ENCODE measurements at places on chromosomes 11 and 22.

DNA sequence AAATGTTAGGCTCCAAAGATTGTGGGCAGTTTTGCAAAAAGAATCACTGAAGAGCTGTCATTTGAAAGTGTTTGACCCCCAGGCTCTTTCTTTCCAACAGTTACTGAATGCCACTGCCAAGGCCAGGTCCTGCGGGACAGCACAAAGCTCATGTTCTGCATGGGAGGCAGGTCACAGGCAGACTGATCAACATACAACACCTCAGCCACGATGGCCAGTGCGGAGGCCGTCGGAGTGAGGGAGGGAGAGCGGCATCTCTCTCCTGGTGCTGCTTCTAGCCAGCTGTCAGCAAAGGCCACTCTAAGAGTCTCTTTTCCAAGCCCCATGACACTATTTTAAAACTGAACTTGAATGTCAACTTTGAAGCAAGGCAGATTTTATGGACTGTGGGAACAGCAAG is 49.9 kb downstream of the ARFGAP3 start:
- no peak for DNase-seq

GRCh38 chr22:42819412-42820044 is 37.5 kb downstream of the ARFGAP3 start:
- no peak for DNase-seq

DNA sequence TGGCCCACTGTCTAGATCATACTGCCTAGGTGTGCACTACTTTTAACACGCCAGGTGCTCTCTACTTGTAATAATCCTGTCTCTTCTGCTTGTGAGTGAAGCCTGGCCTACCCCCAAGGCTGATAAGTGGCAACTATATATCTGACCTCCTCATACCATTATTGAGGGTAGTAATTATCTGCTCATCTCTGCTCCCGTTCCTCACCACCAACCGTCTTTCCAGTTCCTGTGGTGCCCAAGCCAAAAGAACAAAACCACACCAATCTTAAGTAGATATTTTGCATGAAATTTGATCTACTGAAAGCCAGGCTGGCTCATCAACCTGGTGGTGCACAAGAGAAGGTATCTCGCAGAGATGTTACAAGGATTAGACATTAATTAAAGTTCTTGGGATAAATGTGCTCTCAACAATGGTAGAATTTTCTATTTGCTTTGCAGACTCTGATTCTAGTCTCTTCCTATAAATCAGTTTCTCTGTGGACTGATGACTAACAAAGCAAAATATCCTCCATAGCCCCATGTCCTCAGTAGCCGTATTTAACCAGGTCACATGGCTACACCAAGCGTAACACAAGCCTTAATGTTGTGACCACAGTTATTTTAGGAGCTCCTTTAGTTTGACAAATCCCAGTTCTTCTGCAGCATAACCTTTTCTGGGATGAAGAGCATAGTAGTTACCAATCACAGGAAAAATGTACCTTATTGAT is 267.2 kb downstream of the NTM start:
- no peak for DNase-seq

GRCh38 chr22:36362932-36363331 is 24.8 kb downstream of the MYH9 start:
- no peak for DNase-seq

GRCh38 chr22:50246242-50247175 is 1.7 kb upstream of the TUBGCP6 start:
- DNase-seq: no peak

DNA sequence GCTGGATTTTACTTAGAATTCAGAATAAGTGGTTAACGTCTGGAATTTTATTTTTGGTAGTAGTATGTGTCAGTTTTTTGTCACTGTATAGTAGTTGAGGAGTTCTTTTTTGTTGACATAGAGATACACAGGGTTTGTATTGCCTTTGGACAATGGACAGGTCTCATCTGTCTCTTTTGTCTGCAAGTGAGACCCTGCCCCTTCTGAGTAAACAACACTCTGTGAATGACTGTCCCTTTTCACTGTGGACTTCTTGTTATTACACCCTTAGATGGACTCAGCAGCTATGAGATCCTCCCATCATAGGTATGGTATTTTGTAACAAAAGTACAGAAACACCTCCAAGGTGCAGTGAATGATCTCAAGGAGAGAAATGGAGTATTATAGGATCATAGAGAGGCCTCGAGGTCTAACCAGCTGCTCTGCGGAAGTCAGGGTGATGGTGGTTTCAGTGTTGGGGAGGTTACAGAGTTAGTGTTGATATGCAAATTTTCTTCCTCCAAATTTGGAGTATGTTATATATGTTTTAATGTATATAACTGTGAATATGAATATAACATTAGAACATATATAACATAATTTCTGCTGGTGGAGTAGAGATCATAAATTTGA is 7.8 kb downstream of the PPP6R3 start:
- DNase-seq: no peak

DNA sequence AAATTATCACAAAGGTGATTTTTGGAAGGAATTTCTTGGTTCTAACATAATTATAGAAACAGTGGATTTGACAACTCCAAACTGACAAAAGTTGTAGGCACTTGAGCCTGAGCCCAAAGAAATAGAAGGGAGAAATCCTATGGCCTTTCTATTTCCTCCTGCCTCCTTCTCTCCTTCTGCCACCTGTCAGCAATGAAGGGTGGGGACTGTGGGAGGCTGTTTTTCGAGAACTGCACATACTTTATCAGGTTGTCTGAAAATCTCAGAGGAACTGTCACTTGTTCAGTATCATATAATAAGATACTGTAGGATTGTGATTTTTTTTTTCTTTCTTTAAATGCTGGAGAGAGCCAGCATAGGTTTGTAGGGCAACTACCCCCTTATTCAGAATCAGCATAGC is 187.9 kb upstream of the SESN3 start:
- no peak for DNase-seq

DNA sequence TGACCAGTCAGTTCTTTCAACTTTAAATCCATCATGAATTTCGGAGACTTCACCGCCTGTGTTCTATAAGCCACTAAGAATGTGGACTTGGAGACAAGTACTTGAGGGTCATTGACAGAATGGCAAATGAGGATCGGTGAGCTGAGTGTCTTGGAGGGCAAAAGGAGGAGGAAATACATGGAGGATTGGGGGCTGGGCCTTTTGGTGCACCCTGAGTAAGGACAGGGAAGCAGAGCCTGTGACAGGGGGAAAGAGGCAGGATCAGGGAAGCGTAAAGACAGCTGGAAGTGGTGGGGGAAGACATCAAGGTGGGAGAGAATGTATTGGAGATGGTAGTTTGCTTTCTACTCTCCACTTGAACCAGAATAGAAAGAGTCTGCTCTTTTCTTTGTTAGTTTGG is 70.4 kb upstream of the MTMR2 start:
- DNase-seq: no peak

DNA sequence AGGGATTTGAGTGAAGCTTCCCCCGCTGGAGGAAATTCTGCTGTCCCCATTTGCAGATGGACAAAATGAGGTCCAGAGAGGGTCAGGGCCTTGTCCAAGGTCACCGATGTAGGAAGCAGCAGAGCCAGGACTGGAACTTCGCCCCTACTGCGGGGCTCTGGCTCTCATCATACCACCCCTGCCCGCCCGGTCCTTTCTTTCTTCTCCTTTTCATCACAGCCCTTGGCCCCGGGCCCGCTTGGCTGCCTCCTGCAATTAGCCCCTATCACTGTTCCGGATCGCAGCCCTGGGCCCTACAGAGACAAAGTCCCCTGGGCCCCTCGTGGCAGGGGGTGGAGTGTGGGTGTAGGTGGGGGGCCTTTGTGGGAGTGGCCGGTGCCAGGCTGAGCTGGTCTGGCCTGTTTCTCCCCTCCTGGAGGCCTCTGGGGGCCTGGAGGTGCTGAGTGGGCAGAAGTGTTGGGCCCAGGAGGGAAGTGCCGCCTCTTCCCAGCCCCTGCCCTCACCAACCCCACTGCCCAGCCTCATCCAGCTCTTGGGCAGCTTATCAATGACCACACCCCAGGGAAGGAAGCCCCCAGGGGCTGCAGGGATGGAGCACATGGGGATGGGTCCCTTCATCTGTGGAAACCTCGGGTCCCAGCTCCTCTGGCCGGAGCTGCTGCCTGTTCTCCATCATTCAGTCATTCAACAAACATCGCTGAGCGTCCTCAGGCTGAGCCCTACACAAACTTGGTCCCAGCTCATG is 3.4 kb downstream of the EMID1 start:
- DNase-seq: no peak

- no peak for DNase-seq
Observed at GRCh38 chr11:117573326-117573725, 223.7 kb downstream of the DSCAML1 start.

DNA sequence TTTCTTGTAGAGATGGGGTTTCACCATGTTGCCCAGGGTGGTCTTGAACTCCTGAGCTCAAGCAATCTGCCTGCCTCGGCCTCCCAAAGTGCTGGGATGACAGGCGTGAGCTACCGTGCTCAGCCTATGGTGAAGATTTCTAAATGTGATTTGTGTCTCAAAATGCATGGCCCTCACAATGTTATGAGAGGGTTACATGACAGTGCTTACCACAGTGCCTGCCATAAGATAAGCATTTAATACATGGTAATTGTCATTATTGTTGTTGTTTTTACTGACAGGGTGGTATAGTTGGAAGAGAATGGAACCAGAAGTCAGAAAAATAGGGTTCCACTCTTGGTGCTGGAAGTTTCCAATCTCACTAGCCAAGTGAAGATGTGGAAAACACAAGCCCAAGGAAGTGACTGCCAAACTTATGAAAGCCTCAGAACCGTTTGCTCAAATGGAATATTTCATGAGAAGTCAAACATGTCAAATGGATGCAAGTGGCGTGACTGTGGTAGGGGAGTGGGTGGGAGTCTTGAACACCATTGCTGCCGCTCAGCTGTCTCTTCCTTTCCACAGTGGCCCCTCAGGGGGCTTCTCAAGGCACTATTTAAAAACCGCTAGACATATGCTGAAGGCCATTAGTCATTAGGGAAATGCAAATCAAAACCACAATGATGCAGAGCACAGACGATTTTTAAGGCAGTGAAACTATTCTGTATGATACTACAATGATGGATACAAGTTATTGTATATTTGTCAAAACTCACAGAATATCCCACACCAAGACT is 29.1 kb upstream of the LMO2 start:
- DNase-seq: no peak

DNA sequence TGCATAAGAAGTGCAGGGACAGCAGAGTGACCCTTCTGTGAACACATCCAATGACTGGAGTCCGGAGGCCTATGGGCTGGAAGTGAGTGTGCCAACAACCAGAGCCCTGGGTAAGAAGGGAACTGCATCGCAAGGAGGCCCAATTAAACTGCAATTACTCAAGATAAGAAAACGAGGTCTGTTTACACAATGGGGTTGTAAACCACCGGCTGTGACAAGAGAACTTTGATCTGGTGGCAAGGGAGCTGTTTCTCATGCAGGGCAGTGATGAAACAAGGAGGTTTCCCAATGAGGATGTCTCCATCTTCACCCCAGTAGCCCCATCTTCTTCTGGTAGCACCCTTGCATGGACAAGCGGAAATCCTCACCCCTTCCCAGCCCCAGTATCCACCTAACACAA is 21.5 kb downstream of the ETS1 start:
- no peak for DNase-seq

- no peak for DNase-seq
Observed at GRCh38 chr11:61985869-61986268, 18.4 kb upstream of the FTH1 start.

GRCh38 chr22:24427500-24428164 is at the start of gene ADORA2A:
ADORA2A (plus strand) TSS chr22:24427599; CDS start chr22:24433405, 5,806 bp downstream.
- DNase-seq: no peak

- DNase-seq: no peak
Observed at GRCh38 chr22:36355362-36355761, 32.4 kb downstream of the MYH9 start.

- no peak for DNase-seq
Observed at GRCh38 chr11:17932472-17932871, 80.4 kb downstream of the SERGEF start.

- no peak for DNase-seq
Observed at GRCh38 chr11:63908631-63909401, 8.1 kb downstream of the RCOR2 start.

DNA sequence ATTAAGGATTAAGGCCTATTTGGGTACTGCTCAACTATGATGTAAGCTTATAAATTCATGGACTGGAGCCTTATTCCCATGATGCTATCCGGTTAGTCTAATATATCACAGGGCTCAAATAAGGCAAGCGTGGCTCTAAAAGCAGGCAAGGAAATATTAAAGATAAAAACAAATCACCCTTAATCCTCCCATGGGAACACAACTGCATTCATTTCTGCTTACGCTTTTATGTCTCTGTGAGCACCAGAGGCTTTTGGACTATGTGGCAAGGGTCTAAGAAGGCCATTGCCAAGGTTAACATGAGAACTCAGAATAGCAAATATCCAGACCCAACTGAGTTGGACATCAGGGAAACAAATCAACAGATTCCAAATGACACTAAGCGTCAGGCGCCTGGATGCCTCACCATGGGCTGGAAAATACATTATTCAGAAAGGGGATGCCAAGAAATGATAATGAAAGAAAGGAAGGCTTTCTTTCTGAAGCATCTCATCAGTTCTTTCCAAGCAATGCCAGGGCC is 138.1 kb downstream of the SLC1A2 start:
- DNase-seq: no peak

DNA sequence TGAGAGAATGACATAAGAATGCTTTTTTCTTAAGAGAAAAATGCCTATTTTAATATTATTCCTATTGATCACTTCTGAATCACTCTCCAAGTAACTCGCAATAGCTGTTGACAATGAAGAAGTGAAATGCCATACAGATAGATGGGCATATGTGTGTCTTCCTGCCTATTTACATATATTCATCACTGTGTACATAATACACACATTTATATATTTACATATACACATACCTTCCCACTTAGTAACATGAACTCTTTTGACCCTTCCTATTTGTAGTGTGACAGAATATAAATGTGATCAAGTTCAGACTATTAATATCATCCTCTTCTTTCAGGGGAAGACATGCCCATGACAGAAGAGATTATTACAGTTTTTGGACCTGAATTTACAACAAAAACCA is 756.7 kb downstream of the DLG2 start:
- DNase-seq: no peak

DNA sequence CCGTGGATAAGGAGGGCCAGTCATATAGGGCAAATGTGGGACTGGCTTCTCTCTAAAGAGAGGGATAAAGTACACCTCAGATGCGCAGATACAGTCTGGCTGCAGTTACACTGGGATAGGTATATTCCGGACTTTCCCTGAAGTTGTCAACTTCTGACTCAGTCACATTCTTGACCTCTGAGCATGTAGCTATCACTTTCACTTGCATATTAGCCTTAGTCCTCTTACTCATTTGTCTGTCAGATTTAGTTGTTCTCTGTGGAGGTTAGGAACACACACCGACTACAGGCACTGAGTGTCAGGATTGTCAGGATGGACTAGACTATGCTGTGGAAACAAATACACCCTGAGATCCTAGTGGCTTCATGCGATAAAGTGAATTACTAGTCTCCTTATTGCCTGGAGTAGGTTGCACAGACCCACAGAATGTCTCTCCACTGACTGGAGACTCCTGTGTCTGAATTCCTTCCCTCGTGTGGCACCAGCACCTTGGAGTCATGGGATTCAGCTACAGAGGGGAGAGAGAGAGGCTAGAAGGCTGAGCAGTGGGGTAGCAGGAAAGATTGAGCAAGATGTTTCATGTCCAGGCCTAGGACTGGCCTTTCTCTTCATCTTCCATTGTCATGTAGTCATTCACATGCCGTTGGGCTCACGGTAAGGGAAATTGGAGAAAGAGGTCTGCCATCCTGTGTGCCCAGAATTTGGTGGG is 654.3 kb downstream of the NTM start:
- no peak for DNase-seq

All from type B pancreatic cell (in vitro differentiated cells).